ENCODE measurements at places on chromosomes 2 and 18.
A peak's percentile ranks its signal among the peaks of the same experiment; 100 is the strongest.

- no peak for DNase-seq
Measured at GRCh38 chr2:47265751-47266231, 110.7 kb upstream of the STPG4 start.

- DNase-seq: no peak
Measured at GRCh38 chr2:6645004-6645403, 220.7 kb downstream of the CMPK2 start.

- no peak for DNase-seq
Measured at GRCh38 chr2:159476329-159476728, 140.0 kb downstream of the BAZ2B start.

DNA sequence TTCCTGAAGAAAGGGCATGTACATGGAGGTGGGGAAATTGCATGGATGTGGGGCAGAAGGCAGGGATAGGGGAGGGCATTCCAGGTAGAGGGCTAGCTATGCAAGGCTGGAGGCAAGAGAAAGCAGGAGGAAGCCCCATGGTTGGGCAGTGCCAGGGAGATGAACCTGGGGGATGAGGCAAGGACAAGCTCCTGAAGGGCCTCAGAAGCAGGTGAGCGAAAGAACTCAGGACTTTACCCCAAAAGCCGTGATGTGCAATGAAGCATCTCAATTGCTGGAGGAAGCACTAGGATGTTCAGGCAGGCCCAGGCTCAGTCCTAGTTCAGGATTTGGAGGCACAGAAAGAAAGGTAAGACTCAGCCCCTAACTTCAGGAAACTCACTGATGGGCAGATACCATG is 117.0 kb upstream of the EPAS1 start:
- DNase-seq: no peak

DNA sequence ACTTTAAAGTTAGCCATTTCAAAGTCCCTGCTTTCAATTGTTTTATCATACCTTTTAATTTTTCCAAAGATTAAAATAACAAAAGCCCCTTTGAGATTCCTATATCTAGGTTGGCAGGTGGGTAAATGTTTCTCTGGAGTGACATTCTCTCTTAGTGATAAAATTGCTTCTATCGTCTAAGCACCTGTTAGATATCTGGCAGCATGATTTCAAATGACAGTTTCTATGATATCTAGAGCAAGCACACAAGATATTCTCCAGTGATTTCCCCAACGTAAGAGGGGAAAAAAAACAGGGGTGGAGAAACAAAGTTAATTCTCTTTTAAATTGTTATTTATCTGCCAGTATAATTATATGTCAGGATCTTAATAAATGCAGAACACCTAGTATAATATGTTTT is 610.2 kb downstream of the DSC3 start:
- DNase-seq: peak; percentile 43

- DNase-seq: no peak
Measured at GRCh38 chr2:7599462-7600258, 682.4 kb downstream of the RNF144A start.

GRCh38 chr18:2083691-2084090 is 487.6 kb downstream of the METTL4 start:
- DNase-seq: no peak

GRCh38 chr2:12046641-12047040 is 300.2 kb downstream of the LPIN1 start:
- no peak for DNase-seq

DNA sequence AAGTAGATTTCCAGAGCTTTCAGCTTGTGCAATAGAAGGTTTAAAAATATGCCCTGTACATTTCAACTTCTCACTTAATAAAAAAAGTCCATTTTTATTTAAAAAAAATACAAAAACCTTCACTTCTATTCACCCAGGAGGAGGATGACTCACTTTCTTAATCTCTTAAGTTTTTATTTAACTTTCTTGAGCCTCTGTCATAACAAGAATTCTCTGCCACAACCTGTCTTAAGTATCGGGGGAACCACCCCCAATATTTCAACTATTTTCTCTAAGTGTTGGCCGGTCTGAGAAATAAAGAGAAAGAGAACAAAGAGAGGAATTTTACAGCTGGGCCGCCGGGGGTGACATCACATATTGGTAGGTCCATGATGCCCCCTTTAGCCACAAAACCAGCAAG is 58.4 kb downstream of the LRATD1 start:
- no peak for DNase-seq

GRCh38 chr2:30862054-30862651 is 54.9 kb upstream of the CAPN13 start:
- DNase-seq: no peak

DNA sequence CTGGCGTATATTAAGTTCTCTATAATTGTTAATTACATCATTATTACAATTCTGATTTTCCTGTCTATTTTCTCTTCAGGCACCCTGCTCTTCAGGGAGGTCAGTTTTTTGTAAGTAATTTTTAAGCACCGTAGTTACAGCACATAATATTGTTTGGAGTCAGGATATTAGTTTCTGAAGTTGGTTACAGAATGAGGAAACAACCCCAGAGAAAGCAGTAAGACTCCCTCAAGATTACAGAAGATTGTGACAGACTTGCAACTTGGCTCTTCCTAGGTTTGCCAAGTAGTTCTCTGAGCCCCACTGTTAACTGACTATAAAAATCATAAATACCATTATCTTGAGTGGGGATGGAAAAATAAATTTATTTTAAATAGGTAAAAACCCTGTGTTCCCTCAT is 921 bp downstream of the RPE start:
- DNase-seq: no peak

Measured in spinal cord (tissue), 10 donors.